ENCODE measurements at places on chromosomes 4 and X. TPM values are rescaled to one million over a fixed set of nuclear protein-coding genes. Genes with fewer than 3 reads are reported as not detected.
A peak's percentile ranks its signal among the peaks of the same experiment; 100 is the strongest.

TBC1D9 gene
- polyA plus RNA-seq, result 8.6 TPM

TCEAL9 gene
- polyA plus RNA-seq, result 74.9 TPM

GRCh38 chrX:35829501-35829900 is 31.4 kb downstream of the MAGEB16 start:
- H3K4me3 ChIP-seq, result no peak overlapping the region
- no peaks in the 10 kb centered on the region for H3K36me3 ChIP-seq
- DNase-seq, result no peak
- H3K4me1 ChIP-seq, result no peaks in the 10 kb centered on the region
- H3K27ac ChIP-seq, result no peak overlapping the region

- no peaks in the 10 kb centered on the region for H3K4me1 ChIP-seq
- no peaks in the 10 kb centered on the region for H3K36me3 ChIP-seq
- no peaks in the 10 kb centered on the region for H3K27me3 ChIP-seq
- H3K4me3 ChIP-seq, result no peak overlapping the region
- no peak for DNase-seq
- no peak overlapping the region for H3K27ac ChIP-seq
Observed at GRCh38 chrX:50973199-50973598, 62.7 kb downstream of the BMP15 start.

GRCh38 chr4:168822481-168822880 is 187.6 kb downstream of the CBR4 start:
- no peaks in the 10 kb centered on the region for H3K27me3 ChIP-seq
- DNase-seq, result no peak
- H3K4me1 ChIP-seq, result no peaks in the 10 kb centered on the region
- H3K4me3 ChIP-seq, result no peak overlapping the region

DNA sequence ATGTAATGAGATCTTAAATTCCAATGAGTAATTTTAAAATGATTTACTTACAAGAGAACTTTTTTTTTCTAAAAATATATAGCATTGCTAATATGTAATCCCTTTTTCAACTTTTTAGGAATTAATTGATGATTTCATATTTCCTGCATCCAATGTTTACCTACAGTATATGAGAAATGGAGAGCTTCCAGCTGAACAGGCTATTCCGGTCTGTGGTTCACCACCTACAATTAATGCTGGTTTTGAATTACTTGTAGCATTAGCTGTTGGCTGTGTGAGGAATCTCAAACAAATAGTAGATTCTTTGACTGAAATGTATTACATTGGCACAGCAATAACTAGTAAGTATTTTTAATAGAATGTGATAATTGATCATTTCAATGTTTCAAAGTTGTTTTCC is 113.2 kb downstream of the USP9X start:
- no peaks in the 10 kb centered on the region for H3K36me3 ChIP-seq
- H3K27ac ChIP-seq, result no peak overlapping the region
- no peaks in the 10 kb centered on the region for H3K27me3 ChIP-seq
- no peak for DNase-seq
- no peak overlapping the region for H3K4me3 ChIP-seq

DNA sequence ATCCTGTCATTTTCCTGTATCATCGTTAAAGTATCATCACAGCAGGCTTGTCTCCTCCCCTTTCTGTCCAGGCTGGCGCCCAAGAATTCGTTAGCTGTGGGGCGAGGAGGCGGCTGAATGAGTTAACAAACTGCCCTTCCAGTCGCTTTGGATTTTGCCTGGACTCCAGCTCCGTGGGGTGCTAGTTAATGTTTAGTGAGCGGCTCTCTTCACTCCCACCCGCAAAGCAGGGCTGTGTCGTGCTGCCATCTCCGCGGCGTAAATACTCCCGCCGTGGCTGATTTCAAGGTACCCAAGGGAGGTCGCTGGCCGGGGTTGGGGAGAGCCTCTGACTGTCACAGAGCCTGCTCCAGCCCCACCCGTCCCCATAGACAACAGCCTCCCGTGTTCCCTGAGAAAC is 44.9 kb upstream of the SPRY1 start:
- peaks cover 9% of the 10 kb centered on the region for H3K4me1 ChIP-seq
- H3K27me3 ChIP-seq, result no peaks in the 10 kb centered on the region
- peak overlapping the region; percentile 24 for H3K4me3 ChIP-seq
- DNase-seq, result no peak
- no peak overlapping the region for H3K27ac ChIP-seq

DNA sequence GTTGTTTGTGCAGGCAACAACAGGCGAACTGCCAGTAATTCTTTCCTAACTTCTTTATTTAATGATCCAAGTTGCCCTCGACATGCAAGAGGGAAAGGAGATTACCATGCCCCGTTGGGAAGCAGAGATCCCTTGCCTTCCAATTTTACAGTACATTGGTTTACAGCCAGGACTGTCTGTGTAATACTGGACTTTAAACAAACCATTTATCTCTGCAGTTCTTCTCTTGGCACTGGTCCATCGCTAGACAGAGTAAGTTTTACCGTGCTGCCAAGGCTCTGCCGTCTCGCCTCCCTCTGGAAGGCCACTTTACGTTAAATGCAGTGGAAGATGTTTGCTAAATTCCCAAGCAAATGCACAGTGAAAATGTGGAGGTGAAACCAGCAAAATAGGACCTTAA is 660.3 kb upstream of the PRKX start:
- no peaks in the 10 kb centered on the region for H3K36me3 ChIP-seq
- no peaks in the 10 kb centered on the region for H3K27me3 ChIP-seq
- no peak overlapping the region for H3K27ac ChIP-seq

GRCh38 chr4:107863416-107863815 is 38.7 kb downstream of the SGMS2 start:
- H3K36me3 ChIP-seq, result no peaks in the 10 kb centered on the region
- no peak overlapping the region for H3K4me3 ChIP-seq
- no peaks in the 10 kb centered on the region for H3K27me3 ChIP-seq
- no peak overlapping the region for H3K27ac ChIP-seq
